ENCODE measurements at places on chromosomes 12 and 14.

DNA sequence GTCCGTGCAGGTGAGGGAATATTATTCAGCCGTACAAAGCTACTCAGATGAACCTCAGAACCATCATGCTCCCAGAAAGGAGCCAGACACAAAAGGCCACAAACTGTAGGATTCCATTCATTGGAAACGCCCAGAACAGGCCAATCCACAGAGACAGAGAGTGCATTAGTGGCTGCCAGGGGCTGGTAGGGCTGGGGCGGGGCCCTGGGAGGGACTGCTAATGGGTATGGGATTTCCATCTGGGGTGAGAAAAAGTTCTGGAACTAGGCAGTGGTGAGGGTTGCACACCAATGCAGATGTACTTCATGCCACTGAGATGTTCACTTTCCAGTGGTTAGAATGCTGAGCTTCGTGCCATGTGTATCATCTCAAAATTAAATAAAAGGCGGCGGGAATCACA is 101.1 kb downstream of the RFLNA start:
- no peak for DNase-seq

GRCh38 chr14:76467711-76468155 is 91.8 kb downstream of the ESRRB start:
- DNase-seq: no peak

DNA sequence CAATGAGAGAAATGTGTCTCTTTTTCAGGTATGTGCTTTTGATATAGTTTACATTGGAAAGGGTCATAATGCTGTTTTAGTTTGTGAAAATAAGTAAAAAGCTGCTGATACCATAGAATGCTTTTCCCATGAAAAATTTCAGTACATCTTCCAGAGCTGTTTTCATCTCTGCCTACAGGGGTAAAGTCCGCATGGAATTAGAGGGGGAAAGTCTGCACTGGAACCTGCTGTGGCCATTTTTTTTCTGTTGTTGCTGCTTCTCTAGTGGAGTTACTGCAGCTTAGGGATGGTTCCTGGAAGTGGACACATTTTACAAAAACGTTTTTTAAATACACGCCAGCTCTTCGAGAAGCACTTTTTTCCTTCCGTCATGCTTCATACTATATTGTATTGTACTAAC is 81.3 kb downstream of the VEZT start:
- no peak for DNase-seq

DNA sequence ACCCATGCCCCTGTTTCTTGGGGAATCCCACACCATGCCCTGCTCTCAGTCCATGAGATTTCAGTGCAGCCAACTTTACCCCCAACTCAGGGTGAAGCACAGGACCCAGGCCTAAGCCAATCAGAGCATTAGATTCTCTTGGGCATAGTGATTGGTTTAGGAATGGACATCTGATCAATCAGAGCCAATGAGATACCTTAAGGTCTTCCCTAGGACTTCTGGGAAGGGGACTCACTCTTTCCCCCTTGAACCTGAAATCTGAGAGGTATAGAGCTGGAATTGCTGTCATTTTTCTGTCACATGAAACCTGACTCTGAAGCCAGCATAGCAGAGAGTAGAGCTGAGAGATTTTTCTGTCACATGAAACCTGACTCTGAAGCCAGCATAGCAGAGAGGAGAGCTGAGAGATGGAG is 127.1 kb downstream of the ZFP36L1 start:
- no peak for DNase-seq

- no peak for DNase-seq
Observed at GRCh38 chr14:89140326-89140725, 276.7 kb downstream of the FOXN3 start.
